ENCODE measurements at places on chromosomes 3 and 15. TPM values are rescaled to one million over a fixed set of nuclear protein-coding genes. Genes with fewer than 3 reads are reported as not detected.

- DNase-seq: no peak
Observed at GRCh38 chr3:46998121-46998851, 18.8 kb downstream of the NBEAL2 start.

GRCh38 chr3:102510663-102511062 lies 75.8 kb downstream of the ZPLD1 start:
- no peak for DNase-seq

DNA sequence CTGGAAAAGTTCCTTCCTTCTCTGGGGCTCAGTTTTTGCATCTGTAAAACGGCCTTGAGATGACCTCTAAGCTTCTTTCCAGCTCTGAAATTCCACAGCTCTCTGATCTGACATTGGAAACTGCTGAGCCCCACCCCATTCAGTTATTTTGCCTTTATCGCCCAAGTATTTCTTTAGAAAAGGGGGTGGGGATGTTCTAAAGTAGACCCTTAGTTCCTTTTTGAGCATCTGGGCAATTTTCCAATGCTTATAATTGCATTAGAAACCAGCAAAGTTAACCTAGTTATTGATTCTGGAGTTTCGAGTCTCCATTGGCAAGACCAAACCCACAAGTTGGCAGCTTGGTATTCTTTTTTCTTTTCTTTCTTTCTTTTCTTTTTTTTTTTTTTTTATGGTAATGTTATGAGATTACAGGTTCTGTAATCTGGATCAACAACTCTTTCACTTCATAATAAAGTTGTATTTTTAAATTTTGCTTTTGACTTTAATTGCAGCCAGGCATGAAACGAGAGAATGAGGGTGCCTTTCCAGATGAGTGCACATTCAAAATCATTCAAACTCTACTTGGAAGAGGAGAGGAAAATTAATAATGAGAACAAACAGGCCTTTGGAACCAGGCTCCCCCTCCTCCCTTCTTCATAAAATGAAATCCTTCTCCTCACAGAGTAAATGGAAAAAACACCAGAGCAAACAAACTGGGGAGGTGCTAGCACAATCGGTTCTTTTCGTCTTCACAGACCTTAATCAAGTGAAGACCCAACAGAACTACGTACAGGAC lies 76.8 kb upstream of the LRIG1 start:
- no peak for DNase-seq

Gene TGM4
- not detected for total RNA-seq

Gene ZBTB47
- total RNA-seq: 6.2 TPM

DNA sequence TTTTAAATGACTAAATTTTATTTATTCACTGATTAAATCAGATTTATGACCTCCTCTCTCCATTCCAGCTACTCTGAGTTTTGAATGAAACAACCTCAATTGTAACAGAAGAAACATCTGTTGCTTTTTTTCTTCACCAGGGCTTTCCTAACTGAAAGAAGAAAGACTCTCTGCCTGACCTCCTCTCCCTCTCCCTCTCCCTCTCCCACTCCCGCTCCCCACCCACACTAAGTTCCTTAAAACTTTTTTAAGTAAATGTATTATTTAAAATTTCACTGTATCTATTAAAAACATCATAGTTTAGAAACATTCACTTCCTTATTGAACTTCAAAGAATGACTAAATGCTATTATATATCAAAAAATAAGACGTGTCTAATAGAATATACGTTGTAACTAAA lies 122.0 kb downstream of the TFDP2 start:
- no peak for DNase-seq

Gene GCNT3
- 8.5 TPM for total RNA-seq

GRCh38 chr3:156587760-156588069 lies 32.8 kb upstream of the SSR3 start:
- no peak for DNase-seq

- peak; percentile 83 for DNase-seq
Observed at GRCh38 chr15:63372018-63372705, 9.5 kb downstream of the CA12 start.

Gene RBPMS2
- total RNA-seq: 0.36 TPM

Gene GAP43
- total RNA-seq: not detected

Measured in epithelial cell of proximal tubule (primary cell).